T-helper 17 cell (primary cell): ENCODE measurements at places on chromosomes 7 and 10. TPM values are rescaled to one million over a fixed set of nuclear protein-coding genes. Genes with fewer than 3 reads are reported as not detected.

DNA sequence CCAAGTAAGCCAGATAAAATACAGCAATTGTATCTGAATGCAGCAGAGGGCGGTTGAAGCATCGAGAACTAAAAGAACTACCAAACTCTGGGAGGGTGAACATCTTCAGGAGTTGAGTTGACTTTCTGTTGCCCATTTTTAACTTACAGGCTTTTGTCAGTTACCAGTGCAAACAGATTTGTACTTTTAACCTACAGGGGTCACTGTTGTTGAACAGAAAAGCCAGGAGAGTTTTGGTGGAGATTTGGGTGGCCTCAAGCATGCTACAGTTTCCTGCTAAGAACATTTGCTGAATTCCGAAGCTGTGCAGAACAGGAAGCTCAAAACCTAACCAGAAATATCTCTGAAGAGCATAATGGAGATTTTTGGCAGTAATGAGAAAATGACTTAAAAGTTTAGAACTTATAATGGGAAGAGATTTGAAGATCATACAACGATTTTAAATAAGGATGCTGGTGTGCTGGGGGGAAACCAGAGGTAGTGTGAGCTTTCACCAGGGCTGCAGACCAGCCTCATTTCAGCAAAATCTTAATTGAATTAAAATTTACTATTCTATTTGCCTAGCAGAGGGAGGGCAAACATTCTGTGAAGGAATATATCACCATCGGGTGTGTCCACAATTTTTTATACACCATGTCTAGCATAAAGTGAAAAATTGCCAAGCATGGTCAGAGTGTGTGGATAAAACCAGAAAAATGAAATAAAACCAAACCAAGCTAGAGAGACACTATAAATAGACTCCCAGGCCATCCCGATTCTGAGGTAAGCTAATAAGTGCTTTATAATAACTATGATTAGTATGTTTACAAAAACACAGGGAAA, 208.6 kb upstream of the CCDC6 start:
- DNase-seq: no peak
- H3K27ac ChIP-seq: no peak overlapping the region
- H3K4me1 ChIP-seq: no peaks in the 10 kb centered on the region
- H3K27me3 ChIP-seq: no peaks in the 10 kb centered on the region

DNA sequence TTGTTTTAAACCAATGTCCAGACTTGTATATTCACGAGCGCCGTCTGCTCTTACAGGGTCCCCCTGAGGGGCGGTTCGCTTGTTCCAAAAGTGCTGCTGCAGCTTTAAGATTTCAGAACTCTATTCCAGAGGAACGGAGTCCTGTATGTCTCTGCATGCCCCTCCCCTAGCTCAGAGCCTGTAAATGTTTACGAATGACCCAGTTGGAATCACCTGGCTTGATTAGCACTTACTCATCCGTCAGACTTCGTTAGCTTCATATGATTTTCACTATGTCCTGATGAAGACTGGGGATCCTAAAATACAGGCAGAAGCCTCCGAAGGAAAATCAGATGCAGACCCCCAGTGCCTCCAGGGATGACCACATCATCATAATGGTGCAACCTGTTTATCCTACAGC, 4.5 kb upstream of the CHST15 start:
- H3K27ac ChIP-seq: no peak overlapping the region
- H3K27me3 ChIP-seq: peaks cover 46% of the 10 kb centered on the region
- no peak for DNase-seq
- no peaks in the 10 kb centered on the region for H3K4me1 ChIP-seq

GRCh38 chr7:43890468-43890867, 15.9 kb downstream of the URGCP start:
- no peaks in the 10 kb centered on the region for H3K27me3 ChIP-seq
- H3K4me3 ChIP-seq: peak overlapping the region; percentile 9
- peaks cover 32% of the 10 kb centered on the region for H3K4me1 ChIP-seq
- no peak for DNase-seq
- no peak overlapping the region for H3K27ac ChIP-seq

- peaks cover 2% of the 10 kb centered on the region for H3K36me3 ChIP-seq
- peak overlapping the region; percentile 5 for H3K27ac ChIP-seq
- peak overlapping the region; percentile 19 for H3K4me3 ChIP-seq
- no peak for DNase-seq
- H3K4me1 ChIP-seq: peaks cover 10% of the 10 kb centered on the region
- H3K27me3 ChIP-seq: no peaks in the 10 kb centered on the region
Measured at GRCh38 chr10:31707093-31708039, 221.3 kb downstream of the ARHGAP12 start.

DNA sequence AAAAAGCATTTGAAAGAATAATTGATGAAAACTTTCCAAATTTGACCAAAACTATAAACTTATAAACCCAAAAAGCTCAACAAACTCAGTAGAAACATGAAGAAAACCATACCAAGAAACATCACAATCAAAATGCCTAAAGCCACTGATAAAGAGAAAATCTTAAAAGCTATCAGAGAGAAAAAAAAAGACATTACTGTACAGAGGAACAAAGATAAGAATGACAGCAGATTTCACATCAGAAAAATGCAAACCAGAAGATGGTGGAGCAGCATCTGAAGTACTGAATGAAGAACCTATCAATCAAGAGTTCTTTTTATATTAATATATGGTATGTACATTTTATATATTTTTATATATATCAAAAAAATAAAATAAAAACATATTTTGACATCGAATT, 2.4 kb upstream of the GPAM start:
- H3K4me1 ChIP-seq: peaks cover 17% of the 10 kb centered on the region
- no peak overlapping the region for H3K27ac ChIP-seq
- H3K27me3 ChIP-seq: peaks cover 6% of the 10 kb centered on the region
- no peak for DNase-seq

DNA sequence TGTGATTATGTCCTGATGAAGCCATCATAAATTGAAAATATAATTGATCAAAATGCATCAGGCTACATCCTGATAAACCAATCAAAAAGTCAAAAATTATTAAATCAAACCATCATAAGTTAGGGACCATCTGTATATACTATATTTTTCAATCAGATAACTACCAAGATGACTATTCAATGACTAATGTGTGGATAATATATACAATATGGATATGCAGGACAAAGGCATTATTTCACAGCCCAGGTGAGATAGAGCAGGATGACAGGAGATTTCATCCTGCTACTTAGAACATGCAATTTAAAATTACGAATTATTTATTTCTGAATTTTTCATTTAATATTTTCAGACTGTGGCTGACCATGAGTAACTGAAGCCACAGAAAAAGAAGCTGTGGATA, 137.3 kb upstream of the GNAI1 start:
- no peak overlapping the region for H3K4me3 ChIP-seq
- no peak for DNase-seq
- H3K36me3 ChIP-seq: no peaks in the 10 kb centered on the region

Gene TBRG4
- 63.6 TPM for total RNA-seq

Gene VPS37D
- total RNA-seq: not detected

DNA sequence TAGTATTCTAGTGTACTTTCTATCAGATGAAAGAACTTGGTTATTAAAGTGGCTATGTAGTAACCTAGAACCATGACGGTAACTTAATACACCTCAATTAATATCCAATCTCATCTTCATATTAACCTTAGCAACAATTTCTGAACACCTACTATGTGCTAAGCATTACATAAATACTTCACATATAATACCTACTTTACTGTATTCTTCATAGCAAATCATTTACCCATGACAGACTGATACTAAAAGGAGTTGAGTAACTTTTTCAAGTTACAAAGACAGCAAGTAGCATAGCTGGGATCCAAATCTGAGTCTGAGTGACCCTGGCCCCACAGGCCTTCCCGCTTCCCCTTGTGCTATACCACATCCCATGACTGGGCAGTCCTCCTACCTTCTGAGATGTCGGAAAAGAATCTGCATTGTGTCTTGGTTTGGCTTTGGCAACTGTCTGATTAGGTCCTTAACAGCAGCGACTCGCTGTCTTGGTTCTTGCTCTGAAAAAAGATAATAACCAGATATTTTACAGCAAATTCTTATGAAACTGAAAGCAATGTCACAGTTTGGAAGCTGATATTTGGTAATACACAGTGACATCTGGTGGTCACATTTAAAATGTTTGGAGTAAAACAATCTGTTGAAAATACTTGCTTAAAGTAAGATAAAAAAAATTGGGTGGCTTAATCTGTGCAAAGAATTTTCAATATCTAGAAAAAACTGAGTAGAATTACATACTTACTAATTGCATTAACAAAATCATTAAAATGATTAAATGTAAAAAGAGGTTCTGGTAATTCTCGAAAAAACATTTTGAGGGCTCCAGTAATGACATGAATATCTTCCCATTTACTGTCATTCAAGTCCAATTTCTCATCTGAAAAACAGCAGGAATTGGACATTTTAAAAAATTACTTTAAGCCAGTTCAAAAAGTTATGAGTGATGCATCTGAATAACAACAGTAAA, 120.1 kb downstream of the ARHGAP12 start:
- peak overlapping the region; percentile 63 for H3K27ac ChIP-seq
- H3K4me1 ChIP-seq: peaks cover 3% of the 10 kb centered on the region
- no peaks in the 10 kb centered on the region for H3K27me3 ChIP-seq

Gene ZNF467
- 3.3 TPM for total RNA-seq

Gene HMX2
- not detected for total RNA-seq

DNA sequence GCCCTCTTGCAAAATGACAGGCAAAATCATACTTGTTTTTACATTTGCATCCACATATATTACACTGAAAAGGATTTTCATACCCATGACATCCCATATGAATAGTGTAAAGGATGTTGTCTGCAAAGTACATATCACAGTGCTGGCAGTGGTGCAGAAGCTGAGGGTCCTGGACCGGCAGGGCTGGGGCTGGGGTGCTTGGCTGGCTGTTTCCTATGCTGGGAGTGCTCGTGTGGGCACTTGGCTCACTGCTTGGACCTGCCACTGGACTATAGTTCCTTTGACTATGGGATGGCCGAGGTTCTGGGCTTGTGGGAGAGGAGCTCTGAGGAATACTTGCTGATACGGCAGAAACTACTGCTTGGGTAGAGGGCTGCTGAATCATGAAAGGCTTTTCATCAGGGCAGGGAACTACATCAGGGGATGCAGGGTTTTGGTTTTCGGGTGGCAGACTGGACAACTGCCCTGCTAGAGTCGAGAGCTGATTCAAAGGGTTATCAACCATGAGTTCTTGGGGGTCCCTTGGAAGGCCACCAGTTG, 13.7 kb downstream of the PSTK start:
- H3K27ac ChIP-seq: no peak overlapping the region
- peaks cover 2% of the 10 kb centered on the region for H3K36me3 ChIP-seq
- H3K4me1 ChIP-seq: peaks cover 10% of the 10 kb centered on the region
- no peaks in the 10 kb centered on the region for H3K27me3 ChIP-seq
- no peak overlapping the region for H3K4me3 ChIP-seq

DNA sequence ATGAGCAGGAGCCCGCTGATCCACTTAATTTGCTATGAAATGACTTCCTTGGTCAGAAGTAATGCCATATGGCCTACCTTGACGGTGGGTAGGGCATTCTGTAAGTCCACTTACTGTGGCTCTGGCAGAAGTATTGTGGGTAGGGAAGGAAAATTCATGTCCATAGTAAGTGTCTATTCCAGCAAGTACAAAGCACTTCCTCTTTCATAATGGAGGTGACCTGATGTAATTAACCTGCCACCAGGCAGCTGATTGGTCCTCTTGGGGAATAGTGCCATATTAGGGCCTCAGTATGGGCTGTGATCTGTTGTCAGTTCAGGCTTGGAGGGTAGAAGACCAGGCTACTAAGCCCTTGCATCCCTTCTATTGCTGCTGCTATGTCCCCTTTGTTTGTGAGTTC, 103.9 kb downstream of the SLC37A3 start:
- H3K4me3 ChIP-seq: no peak overlapping the region
- peaks cover 5% of the 10 kb centered on the region for H3K4me1 ChIP-seq
- no peaks in the 10 kb centered on the region for H3K27me3 ChIP-seq
- peaks cover 3% of the 10 kb centered on the region for H3K36me3 ChIP-seq
- peak overlapping the region; percentile 14 for H3K27ac ChIP-seq

DNA sequence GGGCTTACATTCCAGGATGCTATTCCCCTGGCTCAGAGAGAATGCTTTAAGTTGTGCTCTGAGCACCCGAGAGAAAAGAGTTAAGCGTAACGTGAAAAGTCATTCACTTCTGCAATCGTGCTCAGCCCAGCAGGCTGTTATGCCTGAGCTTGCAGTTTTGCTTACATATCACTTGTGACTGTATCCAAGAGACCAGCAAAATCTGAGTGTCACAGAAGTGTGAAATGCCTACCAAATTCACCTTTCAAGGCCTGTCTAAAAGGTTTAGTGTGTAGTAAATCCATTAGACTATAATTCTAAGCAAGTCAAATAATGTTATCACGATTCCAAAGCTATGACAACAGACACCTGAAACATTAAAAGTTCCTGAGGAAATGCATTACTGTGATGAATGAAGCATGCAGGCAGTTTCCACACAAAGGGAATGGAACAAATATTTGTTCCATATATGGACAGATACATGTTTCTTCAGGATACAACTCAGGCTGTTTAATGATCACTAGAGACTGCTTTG, 20.1 kb downstream of the ITGB1 start:
- DNase-seq: no peak
- H3K36me3 ChIP-seq: peaks cover 17% of the 10 kb centered on the region
- H3K4me3 ChIP-seq: peak overlapping the region; percentile 77
- H3K27me3 ChIP-seq: no peaks in the 10 kb centered on the region

Gene TSPAN13
- 0.42 TPM for total RNA-seq

- H3K36me3 ChIP-seq: no peaks in the 10 kb centered on the region
- H3K27ac ChIP-seq: no peak overlapping the region
- peaks cover 11% of the 10 kb centered on the region for H3K27me3 ChIP-seq
- H3K4me3 ChIP-seq: no peak overlapping the region
Measured at GRCh38 chr10:12838995-12839927, 162.3 kb downstream of the CCDC3 start.

Gene ETV1
- total RNA-seq: 0.55 TPM

DNA sequence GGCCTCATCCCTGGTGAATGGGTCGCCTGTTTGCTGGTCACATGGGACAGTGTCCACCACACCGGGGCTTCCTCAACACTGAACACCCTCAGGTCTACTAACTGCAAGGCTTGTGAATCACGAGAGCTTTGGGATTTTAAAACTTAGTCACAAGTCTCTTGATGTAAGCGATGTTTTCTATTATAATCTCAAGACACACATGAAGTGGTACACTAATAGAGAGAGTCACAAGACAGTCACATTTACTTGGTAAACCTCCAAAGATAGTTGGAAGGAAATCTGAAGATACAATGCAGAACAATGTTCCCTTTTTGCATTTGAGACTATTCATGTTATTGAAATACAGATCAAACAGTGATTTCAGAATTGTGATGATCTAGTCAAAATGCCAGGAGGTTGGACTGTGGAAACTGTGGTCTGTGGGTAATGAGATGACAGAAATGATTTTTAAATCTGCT, 233.1 kb upstream of the KLF6 start:
- peak overlapping the region; percentile 41 for H3K27ac ChIP-seq
- H3K36me3 ChIP-seq: no peaks in the 10 kb centered on the region

- no peaks in the 10 kb centered on the region for H3K27me3 ChIP-seq
- peak overlapping the region; percentile 96 for H3K27ac ChIP-seq
- H3K4me1 ChIP-seq: peaks cover 29% of the 10 kb centered on the region
- H3K4me3 ChIP-seq: no peak overlapping the region
- no peak for DNase-seq
Measured at GRCh38 chr10:72069751-72070526, 18.4 kb downstream of the SPOCK2 start.

DNA sequence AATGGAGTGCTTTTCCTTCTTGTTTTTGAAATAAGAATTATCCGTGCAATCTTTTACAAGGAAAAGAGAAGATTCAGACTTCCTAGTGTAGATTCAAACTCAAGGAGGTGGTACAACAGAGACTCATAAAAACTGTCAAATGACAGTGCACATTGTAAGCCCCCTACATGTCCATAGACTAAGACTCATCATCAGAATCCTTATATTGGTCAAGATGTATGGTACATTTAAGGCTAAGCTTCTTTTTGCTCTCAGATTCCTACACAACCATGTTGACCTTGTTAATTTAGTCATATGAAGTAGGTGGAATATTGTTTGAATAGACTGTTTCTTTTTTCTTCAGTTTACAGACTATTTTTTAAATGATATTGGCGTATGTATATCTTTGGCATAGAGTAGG, 11.6 kb downstream of the CD36 start:
- no peak overlapping the region for H3K4me3 ChIP-seq
- no peaks in the 10 kb centered on the region for H3K4me1 ChIP-seq
- no peak overlapping the region for H3K27ac ChIP-seq

Gene FAM149B1
- 12.5 TPM for total RNA-seq
